Stimulated activated CD8-positive, alpha-beta memory T cell treated with anti-CD3 and anti-CD28 coated beads, Interleukin-15, amount 100 ng/mL, for 4 hours (primary cell): ENCODE measurements at places on chromosomes 1 and 21.

DNA sequence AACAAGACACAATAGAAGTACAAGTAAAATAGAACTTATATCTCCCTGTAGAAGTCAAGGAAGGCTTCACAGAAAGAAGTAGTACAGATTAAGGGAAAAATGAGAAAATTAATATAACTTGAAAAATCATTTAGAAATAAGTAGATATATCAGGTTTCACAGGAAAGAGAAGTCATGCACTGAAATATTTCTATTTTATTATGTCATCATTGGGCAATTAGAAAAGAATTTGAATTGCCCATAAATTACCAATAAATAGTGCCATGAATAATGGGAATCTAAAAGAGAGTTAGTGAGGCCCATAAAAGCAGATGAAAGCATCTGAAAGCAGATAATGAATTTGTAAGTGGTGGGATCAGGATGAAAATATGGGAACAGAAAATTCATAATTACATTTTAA, 1597.8 kb downstream of the PLA2G4A start:
- DNase-seq: no peak

GRCh38 chr1:8474369-8474768, 156.5 kb downstream of the SLC45A1 start:
- DNase-seq: no peak

DNA sequence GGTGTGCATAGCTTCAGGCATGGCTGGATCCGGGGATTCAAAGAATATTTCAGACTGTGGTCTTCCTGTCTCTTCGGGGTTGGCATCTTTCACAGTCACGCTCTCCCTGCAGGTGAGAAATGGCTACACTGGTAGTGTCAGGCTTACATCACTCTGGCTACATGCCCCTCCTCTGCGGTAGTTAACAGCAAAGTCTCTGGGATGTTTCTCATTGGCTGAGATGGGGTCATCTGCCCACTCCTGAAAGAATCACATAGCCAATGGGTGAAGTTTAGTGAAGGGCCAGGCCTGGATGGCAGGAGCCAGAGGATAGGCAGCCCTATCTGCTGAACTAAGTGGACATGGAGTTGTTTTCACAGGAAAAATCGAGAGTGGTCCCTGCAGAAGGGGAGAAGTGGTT, 356.5 kb downstream of the MATN1 start:
- no peak for DNase-seq

DNA sequence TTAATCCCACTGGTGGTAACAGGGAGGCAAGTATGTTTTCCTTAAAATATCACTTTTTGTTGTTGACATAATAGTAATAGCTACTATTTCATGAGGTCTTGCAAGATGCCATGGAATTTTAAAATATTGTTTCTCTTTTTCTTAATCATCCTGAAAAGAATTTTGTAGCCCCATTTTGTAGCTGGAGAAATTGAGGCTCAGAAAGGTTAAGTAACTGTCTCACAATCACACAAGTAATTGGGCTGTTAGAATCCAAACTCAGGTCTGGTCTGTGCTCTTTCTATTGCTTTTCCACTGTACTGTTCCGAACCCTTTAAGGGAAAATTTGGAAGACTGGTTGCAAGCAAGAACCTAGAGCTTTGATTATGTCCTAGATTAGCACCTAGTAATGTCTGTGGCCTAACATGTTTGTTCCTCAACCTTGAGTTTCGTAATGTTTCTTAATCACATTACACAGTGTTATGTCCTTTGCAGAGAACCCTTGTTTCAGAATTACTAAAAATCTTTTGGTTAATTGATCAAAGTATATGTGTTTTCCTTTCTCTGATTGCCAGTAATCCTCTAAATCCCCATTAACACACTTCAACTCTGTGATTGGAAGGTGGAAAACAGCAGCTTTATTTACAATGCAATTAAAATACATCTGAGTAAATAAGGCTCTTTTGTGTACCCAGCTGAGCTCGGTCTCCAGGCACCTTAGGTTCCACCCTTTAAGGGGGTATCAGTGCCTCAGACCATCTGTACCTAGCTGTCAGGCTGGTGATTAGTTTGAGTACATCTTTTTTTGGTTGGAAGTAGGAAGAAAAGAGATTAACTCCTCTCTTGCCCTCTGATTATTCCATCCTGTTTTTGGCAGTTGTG, 10.4 kb downstream of the LRRC42 start:
- no peak for DNase-seq

- no peak for DNase-seq
Observed at GRCh38 chr1:45026446-45026845, 14.4 kb downstream of the UROD start.

- DNase-seq: no peak
Observed at GRCh38 chr1:180507795-180508724, 5.7 kb upstream of the ACBD6 start.

GRCh38 chr1:1075148-1075935, 1.2 kb upstream of the RNF223 start:
- DNase-seq: no peak

- DNase-seq: no peak
Observed at GRCh38 chr1:8283058-8283884, 34.6 kb upstream of the SLC45A1 start.

GRCh38 chr1:14635421-14635820, 36.9 kb downstream of the KAZN start:
- DNase-seq: no peak

- no peak for DNase-seq
Observed at GRCh38 chr1:18319099-18319498, 161.6 kb upstream of the KLHDC7A start.

GRCh38 chr1:204241050-204241449, 27.3 kb upstream of the GOLT1A start:
- no peak for DNase-seq

GRCh38 chr1:244353551-244354091, 98.1 kb downstream of the ADSS2 start:
- DNase-seq: no peak

GRCh38 chr1:235079443-235080296, 49.0 kb downstream of the TOMM20 start:
- DNase-seq: no peak

DNA sequence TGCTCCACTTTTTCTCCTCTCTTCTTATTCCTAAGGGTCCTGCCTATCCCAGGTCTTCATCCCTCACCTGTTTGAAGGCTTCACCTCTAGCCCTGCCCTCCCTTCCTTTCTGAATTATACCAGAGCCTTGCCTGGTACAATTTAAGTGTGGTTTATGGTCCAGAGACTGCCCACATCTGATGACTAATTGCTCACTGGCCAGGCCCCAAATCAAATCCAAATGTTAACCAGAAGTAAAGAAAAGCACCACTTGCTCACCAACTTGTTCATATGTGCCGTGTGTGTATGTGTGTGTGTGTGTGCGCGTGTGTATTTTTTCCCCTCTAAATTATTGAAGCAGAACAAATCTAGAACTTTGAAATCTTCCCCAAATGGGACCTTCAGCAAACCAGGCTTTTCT, 26.4 kb downstream of the MYOM3 start:
- no peak for DNase-seq

- no peak for DNase-seq
Observed at GRCh38 chr1:192950926-192951325, 108.2 kb downstream of the UCHL5 start.

DNA sequence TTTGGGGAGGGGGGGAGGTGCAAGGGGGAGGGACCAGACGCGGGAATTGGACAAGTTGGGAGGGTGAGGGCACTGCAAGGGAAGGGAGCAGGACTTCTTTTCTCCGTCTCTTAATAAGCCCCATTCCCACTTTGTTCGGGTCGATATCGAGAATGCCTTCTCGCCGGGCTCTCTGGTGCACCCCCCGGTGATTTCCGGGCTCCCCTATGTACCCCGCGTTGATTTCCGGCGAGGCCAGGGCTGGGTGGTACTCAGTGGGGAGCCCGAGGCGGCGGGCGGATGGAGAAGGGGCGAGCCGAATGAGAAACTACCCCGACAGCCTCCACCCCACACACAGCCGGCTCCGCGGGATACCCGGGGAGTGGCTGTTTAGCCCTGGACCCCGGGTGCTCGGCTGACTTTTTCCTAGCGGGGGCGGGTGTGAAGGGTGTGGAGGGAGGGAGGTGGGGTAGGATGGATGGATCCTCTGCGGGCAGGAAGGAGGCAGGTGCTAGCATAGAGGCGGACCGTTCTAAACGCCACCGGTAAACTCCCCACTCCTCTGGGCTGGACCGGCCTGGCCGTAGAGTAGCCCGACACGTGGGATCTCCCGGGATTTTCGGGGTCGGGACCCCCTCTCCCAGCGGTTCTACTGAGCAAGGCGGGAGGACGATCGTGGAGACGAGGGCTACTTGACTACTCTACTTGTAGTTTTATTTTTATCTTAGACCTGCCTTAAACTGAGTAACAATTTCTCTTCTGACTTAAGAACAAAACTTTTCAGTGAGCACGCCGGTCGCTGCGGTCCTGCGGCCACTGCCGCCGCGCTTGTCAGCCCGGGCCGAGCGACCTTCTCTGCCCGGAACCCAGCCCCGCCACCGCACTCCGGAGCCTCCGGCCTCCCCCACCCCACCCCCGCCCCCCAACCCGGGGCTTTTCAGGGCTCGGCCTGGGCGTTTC, 1.0 kb downstream of the RNF220 start:
- DNase-seq: no peak

DNA sequence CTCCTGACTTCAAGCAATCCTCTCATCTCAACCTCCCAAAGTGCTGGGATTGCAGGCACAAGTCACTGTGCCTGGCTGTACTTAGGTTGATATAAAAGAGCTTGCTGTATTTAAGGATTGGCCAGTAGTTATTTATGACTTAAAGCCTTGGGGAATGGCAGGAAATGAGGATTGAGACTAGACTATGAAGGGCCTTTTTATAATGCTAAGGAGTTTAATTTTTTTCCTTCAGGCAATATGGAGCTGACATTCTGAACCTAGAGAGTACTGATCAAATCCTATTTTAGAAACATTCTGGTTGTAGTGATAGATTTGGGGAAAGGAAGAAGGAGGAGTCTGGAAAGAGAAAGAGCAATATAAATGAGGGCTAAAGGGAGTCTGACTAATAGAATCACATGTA, 44.7 kb downstream of the MSH4 start:
- DNase-seq: no peak

- DNase-seq: no peak
Observed at GRCh38 chr1:90356991-90357390, 360.1 kb downstream of the BARHL2 start.

- DNase-seq: no peak
Observed at GRCh38 chr1:119510046-119510445, 3.0 kb downstream of the HSD3B1 start.

- no peak for DNase-seq
Observed at GRCh38 chr1:204107892-204108291, 35.0 kb downstream of the SOX13 start.

DNA sequence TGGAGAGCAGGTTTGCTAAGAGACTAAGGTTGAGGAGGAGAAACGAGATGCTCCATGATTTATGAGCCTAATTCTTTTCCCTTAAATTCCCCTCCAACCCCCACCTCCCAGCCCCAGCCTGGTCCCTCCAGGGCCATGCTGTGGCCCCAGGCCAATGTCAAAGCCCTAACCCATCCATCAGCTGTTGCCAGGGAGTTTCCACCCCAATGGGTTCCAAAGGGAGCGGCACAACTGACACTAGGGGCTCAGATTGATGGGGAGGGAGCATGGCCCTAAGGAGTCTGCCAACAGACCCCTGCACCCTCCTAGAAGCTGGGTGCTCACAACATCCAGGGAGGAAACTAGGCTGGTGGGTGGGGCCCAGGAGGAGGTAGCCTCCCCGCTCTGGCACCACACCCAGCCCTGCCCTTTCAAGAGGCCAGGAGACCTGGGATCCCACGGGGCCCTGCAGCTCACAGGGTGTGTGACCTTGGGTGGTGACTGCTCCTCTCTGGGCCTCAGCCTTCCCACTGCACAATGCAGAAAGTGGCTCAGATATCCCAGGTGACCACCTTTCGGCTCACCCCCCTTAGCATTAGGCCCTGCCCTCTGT, 12.9 kb downstream of the AHDC1 start:
- no peak for DNase-seq

DNA sequence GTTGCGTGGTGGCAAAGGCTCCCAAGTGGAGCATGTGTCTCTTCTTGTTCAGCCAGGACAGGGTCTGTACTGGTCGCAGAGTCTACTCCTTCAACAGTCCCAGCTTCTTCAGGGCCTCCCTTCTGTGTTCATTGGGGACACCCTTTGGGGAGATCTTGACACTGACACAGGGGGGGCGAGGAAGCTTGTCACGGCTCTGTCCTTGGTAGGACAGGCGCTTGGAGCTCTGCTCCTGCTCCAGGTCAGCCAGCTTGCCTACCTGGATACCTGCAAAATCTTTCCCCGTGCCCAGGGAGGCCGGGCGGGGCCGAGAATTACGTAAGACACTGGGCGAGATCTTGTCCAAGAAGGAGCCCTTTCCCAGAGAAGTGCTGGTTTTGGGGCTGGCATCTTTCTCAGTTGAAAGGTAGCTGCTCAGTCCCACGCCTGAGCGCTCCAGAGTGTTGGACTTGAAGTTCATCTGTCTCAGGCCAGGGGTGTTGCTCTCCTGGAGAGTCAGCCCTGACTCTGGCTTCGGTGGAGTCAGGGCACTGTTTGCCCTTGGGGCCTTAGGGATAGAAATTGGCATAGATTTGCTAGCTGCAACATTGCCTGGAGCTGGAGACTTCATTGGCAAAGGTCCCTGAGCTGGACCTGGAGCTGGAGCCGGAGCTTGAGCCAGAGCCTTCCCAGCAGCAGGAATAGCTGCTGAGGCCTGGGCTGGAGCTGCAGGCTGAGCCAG, 10.5 kb downstream of the C1orf116 start:
- DNase-seq: no peak

GRCh38 chr21:41612674-41613532, 104.9 kb upstream of the TMPRSS2 start:
- no peak for DNase-seq

GRCh38 chr1:115865704-115866380, 24.9 kb upstream of the NHLH2 start:
- no peak for DNase-seq

- DNase-seq: no peak
Observed at GRCh38 chr1:237219751-237220642, 178.0 kb downstream of the RYR2 start.

- DNase-seq: no peak
Observed at GRCh38 chr1:40034869-40035268, 5.7 kb upstream of the CAP1 start.

DNA sequence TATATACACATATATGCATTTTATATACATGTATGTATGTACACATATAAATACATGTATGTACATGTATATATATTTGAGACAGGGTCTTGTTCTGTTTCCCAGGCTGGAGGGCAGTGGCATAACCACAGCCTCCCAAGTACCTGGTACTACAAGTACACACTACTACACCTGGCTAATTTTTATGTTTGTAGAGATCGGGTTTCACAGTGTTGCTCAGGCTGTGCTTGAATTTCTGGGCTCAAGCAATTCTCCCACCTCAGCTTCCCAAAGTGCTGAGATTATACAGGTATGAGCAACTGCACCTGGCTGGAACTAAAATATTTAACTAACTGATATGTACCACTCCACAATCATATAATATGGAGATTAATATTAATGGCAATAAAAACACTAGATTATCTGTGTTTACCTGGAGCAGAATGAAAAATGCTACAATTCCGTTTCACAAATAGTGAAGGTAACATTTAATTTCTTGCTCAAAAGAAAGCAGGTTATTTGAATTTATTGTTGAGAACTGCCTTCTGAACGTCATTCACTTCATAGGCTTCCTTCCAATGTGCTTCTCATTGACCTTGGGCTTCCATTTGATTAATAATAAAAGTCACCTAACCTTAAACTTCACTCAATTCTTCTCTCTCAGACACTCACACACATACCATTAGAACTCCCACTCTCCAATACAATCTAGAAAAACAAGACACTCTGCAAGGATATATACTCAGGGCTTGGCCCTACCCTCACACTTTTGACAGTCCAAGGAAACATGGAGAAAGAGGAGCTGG, 57.0 kb downstream of the PTGER3 start:
- DNase-seq: no peak
